Stimulated activated CD8-positive, alpha-beta memory T cell treated with anti-CD3 and anti-CD28 coated beads, Interleukin-7, amount 100 ng/mL, for 24 hours (primary cell): ENCODE measurements at places on chromosomes 12 and 14.

GRCh38 chr14:51446771-51447170 is 204.9 kb upstream of the FRMD6 start:
- no peak for DNase-seq

DNA sequence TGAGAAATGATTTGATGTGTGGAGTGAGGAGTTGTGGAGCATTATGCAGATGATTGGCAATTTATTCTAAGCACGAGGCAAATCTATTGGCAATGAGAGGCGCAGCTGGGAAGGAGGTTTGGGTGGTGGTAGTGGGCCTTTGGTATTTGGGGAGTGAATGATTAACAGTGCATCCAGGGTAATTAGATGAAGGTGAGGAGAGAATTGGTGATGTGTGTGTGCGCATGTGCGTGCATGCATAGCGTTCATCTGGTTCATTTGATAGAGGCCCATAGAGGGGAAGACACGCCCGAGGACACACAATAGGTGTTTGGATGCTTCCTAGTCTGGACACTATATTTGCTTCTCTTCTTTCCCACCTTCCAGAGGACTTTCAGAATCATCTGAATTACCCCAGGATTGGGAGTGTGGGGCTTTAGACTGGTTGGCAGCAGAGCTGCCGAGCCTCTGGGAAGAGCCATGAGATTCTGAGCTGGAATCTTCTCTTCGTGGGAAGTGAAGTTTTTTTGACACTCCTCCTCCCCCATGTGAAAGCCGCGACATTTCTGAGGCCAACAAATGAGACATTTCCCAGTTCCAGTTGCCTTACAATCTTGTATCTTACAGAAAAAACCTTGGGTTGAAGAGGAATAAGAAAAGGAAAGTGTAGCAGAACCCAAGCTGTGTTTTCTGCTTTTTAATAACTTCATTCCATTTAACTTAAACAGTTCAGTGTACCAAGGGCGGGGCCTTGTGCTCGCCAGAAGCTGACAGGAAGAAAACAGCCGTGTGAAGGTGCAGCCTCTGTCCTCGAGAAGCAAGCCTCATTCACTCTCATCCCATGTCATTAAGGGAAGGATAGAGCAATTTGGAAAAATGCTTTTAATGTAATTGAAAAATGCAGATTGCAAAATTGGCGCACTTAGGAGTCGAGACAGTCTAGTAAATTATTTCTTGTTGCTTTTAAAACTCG is 65.2 kb downstream of the SLC25A47 start:
- no peak for DNase-seq

- DNase-seq, result no peak
These were observed 26.6 kb upstream of the CLMN start for GRCh38 chr14:95346266-95346665.

- no peak for DNase-seq
These were observed 46.0 kb downstream of the TECPR2 start for GRCh38 chr14:102408724-102409123.

DNA sequence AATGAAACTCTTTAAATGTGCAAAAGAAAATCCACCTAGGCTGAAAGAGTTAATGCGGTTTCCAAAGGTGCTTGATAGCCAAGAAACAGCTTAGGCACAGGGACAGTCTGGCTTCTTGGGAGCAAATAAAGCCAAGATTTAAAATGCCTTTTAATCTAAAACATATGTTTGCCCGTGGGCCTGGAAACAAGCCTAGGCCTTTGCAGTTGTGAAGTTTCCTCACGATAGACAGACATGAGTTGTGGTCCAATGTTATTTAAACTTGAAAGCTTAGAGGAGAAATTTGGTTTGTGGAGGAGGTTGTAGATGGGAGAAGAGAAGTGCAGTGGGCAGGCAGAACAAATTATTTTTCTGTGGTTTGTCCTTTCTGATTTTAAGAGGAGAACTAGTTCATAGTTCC is 29.8 kb downstream of the PROX2 start:
- no peak for DNase-seq

DNA sequence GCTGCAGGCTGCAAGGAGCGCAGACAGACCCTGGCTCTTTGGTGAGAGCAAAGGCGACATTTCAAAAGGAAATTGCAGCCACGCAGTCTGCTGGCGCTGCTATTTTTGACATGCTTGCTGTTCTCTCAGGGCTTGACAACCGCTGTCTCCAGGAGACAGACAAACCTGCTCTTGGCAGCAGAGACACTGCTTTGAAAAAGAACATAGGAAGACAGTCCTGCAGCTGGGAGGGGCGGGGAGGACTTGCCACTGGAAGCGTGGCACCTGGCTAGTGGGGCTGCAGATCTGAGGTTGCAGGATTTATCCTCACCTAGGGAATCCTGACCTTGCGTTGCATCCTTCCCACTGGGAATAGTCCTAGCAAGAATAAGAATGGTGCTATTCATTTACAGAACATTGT is 91.8 kb upstream of the KCNA1 start:
- DNase-seq, result no peak

DNA sequence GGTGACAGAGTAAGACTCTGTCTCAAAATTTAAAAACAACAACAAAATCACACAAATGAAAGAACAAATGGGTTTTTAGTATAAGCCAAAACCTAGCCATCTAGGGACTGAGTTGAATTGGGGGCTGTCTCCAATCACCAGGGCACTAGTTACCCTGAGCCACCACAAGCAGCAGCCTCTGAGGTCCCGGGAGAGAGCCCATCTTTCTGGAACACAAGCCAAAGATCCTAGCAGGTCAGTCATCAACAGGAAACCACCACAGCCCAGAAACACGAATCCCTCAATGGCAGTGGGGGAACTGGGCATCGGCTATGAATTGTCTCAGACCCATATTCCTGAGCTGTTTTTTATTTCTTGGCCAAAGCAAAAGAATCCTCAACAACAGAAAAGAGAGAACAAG is 75.3 kb downstream of the KDM2B start:
- DNase-seq, result no peak

- DNase-seq, result no peak
These were observed 1140.7 kb upstream of the TMEM132C start for GRCh38 chr12:127126260-127126628.

GRCh38 chr14:29993143-29993542 is 65.5 kb upstream of the PRKD1 start:
- DNase-seq, result no peak

DNA sequence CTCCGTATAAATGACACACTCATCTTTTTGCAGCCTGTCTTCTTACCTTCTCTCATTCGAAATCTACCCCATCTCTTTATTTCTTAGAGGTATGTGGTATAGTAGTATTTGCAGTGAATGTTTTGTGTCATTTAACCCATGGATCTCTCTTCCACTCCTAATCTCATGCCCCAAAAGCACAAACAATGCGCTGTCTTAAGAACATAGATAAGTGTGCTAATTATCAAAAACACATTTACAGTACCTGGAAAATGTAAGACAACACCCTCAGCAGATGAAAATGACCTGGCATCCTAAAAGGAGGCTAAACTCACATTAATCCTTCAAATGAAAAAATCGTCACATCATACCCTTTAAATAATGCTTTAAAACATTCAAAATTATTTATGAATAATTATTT is 10.7 kb downstream of the USP15 start:
- DNase-seq, result no peak

- DNase-seq, result no peak
These were observed 128.8 kb downstream of the CCDC60 start for GRCh38 chr12:119463211-119463926.

DNA sequence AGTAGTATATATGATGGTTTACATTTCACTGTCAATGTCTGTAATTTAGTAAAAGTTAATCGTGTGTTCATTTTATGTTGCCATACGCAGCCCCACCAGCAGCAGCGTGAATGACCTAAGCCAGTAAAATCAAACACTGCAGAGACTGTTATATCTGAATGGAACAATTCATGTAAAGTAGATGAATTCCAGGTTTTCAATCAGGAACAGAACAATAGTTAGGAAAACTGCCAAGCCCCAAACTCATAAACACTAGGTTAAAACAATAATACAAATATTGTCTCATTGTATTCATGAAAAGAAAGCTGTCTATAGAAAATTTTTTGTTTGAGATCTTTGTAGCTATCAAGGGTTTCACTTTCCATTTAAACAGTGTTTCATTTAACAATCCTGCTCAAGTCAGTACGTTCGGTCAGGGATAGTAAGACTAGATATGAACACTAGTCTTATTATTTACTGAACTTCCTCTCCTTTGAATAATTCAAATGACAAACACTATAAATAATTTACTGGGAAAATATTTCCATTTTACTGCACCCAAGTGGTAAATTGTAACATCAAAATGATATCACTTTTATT is 256.8 kb upstream of the FLRT2 start:
- no peak for DNase-seq

DNA sequence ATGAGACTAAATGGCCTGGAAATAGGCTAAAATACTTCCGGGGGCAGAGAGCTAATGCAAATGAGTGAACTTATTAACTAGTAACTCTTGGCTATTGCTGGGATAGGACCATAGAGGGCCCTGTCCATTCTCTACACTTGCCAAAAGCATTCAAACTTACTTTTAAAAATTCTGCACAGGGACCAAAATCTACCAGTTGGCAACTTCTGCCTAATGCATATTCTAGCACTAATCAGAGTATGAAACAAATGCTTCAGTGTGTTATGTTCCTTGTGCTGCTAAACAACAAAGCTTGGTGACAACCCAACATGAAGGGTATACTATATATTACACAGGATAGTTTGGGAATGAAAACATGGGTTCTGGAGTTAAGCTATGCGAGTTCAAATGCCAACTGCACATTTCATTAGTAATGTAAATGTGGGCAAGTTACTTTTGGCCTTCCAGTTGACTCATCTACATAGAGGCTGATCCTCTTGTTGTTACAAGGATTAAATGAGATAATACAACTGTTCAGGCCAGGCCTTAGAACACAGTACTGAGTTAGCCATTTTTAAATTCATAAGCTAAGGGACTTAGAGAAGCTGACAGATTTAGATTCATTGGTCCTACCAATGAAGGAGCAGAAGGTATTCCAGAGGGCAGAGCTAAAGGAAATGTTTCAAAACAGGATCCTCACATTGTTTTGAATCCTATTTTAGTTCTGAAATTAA is 32.4 kb downstream of the HIGD1C start:
- DNase-seq, result no peak

- no peak for DNase-seq
These were observed 33.8 kb downstream of the ESR2 start for GRCh38 chr14:64260418-64260817.

GRCh38 chr14:35826952-35827416 is 846 bp downstream of the BRMS1L start:
- no peak for DNase-seq

- no peak for DNase-seq
These were observed 3.9 kb downstream of the DLK1 start for GRCh38 chr14:100730581-100730980.

- no peak for DNase-seq
These were observed 346 bp downstream of the SLC7A8 start for GRCh38 chr14:23183158-23183470.

GRCh38 chr12:121668750-121669520 is 519 bp downstream of the MORN3 start:
- no peak for DNase-seq

- DNase-seq, result no peak
These were observed 166.7 kb downstream of the TMTC3 start for GRCh38 chr12:88308825-88309224.

DNA sequence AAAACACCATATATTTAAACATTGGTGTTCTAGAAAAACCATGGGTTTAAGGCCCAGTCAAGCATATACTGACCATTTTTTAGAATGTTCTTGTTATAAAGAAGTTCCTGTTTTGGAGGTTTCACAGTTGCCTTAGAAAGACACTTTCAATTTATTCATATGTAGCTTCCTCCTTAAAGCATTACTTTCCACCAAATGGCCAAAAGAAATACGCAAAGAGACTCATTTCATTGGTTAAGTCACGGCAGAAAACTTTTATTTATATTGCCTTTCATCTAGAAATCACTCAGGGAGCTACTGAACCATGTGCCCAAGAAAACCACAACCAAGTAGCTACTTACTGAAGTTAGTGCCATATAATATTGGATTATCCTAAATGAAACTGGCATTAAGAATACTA is 40.0 kb downstream of the MYBPC1 start:
- no peak for DNase-seq

DNA sequence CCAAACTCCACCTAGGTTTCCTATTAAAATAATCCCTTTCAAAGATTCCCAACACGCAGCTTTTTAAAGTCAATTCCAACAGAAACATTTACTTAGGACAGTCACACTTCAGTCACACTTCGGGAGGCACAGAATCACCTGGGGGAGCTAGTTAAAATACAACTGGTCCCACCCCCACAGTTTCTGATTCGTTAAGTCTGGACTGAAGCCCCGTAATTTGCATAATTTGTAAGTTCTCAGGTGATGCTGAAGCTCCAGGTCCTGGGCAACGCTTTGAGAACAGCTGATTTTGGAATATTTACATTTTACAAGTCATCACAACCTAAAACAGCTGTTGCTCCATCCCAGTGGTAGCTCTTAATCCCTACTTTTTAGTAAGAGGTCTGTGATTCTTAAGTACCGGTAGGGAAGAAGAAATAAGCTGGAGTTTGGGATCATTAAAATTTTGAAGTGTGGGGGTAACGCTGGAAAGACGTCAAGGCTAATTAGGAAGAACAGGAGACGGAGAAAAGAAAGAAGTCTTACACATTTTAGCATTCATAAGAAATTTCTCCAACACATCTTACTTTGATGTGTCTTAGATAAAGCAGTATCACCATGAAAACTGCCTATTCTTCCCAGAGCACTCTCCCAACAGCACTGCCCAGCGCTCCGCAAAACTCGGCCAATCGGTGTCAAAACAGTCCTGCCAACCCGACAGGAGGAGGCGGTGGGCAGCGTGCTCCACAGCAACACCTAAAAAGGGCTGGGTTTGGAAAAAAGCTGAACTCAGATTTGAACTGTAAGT is 1.1 kb downstream of the IPO8 start:
- DNase-seq, result no peak

DNA sequence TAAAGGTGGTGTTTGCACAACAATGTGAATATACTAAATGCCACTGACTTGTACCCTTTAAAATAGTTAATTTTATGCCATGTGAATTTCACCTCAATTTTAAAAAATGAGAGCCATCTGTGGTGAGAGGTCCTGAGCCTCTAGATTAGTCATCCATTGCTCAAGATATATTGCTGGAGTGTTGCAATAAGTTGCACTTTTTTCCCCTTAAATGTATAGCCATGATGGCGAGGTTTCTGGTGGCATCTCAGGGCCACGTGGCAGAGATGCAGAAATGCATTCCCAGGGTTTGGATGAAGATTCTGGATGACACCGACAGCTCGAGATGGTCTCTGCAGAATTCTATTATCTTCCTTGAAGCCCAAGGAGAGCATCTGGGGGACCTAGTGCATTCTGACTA is 153.7 kb downstream of the AACS start:
- DNase-seq, result no peak

DNA sequence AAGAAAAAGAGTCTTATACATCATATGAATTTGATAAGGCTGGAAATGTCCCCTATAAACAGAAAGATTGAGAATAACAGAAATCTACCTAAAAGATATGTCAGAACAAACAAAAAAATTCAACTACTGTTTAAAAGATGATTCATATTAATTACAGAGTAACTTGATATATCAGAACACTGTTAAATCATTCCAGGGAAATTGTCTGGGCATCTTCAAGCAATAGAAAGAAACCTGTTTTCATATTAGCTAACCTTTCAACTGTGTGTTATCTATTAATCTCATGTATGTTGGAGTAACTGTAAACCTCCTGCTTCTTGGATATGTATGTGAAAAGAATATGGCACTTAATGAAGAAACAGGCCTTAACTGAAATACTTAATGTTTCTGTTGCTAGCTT is 96.7 kb downstream of the NUBPL start:
- no peak for DNase-seq

- DNase-seq, result no peak
These were observed 167.9 kb downstream of the FSCB start for GRCh38 chr14:44339231-44339630.

- DNase-seq, result no peak
These were observed 72.7 kb downstream of the TPH2 start for GRCh38 chr12:72011374-72011773.
